ENCODE measurements at places on chromosomes 13 and 19.
A peak's percentile ranks its signal among the peaks of the same experiment; 100 is the strongest.

DNA sequence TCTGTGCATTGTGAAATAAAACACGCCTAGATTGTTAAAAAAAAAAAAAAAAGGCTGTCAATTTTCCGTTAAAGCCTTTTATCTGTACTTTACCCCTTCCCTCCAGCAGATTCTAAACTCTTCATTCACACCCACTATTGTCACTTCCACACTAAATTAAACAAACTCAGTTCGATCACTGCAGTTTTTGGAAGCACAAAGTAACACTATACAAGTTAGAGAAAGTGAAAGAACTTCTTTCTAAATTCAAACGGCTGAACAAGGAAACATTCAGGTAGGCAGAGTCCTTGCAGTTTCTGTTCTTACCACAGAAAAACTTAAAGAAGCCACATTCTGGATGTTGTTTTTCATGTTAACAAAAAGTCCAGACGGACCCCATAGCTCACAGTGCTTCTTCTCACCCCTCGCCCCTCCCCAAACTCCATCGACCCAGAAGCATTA is 27.5 kb upstream of the UBE2L5 start:
- DNase-seq: no peak

DNA sequence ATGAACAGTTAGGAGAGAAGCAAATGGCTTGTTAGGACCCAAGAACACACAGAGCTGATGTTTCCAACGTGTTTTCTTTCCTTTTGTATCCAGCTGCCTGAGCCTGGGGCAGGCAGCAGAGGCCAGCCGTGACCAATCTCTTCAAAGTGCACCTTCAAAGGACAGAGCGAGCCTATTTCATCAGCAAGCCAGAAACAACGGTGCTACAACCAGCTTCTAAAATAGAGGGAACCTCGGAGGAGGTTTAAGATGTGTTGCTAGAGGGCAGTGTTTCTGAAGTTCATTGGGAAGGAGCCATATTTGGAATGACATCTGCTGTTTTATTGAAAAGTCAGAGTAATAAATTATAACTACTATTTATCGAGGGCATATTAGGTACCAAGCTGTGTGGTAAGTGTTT is 56.2 kb upstream of the RFC3 start:
- no peak for DNase-seq

GRCh38 chr13:75327135-75327510 is 154.8 kb downstream of the TBC1D4 start:
- DNase-seq: no peak

- DNase-seq: peak; percentile 1
These were observed 48.0 kb upstream of the ADGRE5 start for GRCh38 chr19:14333101-14333871.
